Activated effector memory CD4-positive, alpha-beta T cell treated with anti-CD3 and anti-CD28 coated beads, Interleukin-2, amount 50 U/mL, for 16 hours (primary cell): ENCODE measurements at places on chromosomes 2 and 18.

GRCh38 chr2:105797298-105797819 is 52.6 kb downstream of the NCK2 start:
- DNase-seq = peak; percentile 72

- no peak for DNase-seq
Measured at GRCh38 chr2:74223941-74224770, 25.7 kb downstream of the MTHFD2 start.

DNA sequence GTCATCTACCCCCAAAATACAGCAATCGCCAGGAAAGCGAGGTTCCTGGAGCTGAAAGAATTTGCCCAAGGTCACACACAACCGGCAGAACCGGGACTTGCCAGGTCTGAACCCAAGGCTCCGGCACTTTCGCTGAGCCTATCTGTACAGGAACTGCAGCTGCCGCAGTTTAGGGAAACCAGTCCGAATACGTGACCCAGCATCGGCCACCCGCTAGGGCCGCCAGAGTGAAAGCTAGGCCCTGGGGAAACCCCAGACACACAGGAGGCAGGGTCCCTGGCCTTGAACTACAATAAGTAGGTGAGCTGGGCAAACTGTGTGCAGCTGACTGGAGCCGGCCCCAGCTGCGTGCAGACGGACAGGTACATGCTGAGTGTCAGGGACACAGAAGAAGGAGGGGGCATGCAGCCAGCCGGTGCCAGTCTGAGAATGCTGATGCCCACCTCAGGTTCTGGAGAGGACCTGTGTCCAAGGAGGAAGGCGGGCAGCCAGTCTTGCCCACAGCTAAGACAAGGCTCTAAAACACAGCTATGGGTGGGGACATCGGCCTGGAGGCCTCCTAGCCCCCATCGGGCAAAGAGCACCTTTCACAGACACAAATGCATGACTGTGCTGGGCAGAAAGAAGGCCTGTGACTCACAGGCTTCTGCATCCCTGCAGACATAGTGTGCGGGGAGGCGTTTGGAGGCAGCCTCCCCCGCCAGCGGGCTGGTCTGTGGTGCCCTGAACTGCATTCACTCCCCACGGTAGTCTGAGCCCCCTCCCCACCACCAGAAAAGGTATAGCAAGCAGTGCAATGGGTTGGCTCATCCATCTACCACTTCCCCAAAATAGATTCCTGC is 107.4 kb upstream of the ID2 start:
- no peak for DNase-seq

DNA sequence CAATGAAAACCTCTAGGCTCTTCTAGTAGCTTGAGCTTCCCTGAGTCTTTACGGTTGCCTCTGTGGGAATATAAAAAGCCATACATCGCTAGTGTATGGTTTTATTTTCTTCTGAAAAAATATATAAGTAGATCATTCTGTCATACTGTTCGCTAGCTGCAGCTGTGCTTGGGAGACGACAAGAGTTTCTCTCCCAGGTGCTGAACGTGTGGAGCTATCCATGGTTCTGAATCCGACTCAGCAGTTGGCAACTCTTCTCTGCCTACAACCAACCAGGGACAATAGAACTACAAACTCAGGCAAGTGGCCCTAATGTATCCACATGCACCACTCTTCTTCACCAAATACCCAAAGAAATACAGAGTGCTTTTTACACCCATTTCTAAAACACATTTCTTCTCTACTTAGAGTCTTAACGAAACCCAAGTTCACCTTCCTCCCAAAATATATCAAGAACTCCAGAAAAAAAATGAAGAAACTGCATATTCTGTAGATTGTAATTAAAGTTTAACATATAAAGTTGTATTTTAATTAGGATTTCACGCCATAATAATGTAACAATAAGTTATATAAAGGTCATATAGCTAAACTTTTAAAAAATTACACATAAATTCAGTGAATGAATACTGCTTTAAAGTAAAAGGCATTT is 2.2 kb upstream of the KCNH7 start:
- no peak for DNase-seq

GRCh38 chr18:75727456-75727855 is 300.0 kb upstream of the SMIM21 start:
- DNase-seq = peak; percentile 63

DNA sequence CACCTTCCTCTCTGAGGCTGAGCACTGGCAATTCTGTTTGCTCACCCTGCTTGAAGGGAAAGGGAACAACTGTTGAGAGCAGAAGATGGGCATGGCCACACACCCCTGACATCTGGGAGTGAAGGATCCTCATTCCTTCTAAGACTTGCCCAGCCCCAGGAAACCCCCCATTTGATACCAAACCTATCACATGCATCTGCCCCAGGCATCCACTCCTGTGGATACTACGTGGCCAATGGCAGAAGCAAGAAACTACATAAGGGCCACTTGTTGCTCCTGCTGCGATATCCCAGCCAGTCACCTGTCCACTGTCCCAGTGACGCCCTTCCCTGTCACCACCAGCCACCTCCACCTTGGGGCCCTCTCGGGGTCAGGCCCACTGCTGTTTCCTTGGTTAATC is 185.2 kb downstream of the SMAD2 start:
- no peak for DNase-seq

GRCh38 chr2:54768772-54769428 is 45.4 kb downstream of the EML6 start:
- DNase-seq = no peak
